HFFc6 (cell line): ENCODE measurements at places on chromosomes 6 and 20. TPM values are rescaled to one million over a fixed set of nuclear protein-coding genes. Genes with fewer than 3 reads are reported as not detected.

GRCh38 chr6:548517-548916 is 108.4 kb downstream of the HUS1B start:
- H3K36me3 ChIP-seq, result peaks cover 6% of the 10 kb centered on the region
- no peaks in the 10 kb centered on the region for H3K4me1 ChIP-seq
- no peaks in the 10 kb centered on the region for H3K27me3 ChIP-seq
- no peak for DNase-seq

DNA sequence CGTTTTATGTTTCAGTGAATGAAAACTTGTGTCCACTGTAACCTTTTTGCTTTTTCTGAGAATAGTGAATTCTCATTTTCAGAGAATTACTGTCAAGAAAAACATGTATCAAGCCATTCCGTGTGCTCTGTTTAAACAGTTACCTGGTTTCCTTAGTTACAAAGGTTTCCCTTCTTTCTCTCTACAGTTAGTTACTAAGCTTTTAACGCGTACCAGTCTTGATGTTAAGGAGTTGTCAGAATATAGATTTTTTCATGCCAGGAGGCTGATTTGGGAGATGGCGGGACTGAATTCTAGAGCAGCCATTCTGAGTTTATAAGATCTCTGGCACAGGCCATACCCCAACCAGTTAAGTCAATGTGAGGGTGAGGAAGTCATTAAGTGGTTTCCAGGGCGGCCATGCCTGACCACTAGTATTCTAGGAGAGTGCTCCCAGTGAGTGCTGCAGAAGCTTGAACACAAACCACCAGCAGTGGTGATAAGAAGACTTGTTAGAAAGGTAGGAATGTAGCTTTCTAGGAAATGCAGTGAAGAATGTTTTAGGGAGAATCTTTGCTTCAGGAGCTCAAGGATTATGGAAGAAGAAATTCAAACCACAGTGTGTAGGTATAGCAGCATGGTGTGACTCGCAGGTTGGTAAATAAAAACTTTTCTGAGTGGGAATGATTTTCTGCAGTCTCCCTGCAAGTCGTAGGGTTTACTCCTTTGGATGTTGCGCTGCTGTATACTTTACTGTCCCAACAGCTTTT is 112.9 kb downstream of the JARID2 start:
- no peak overlapping the region for H3K4me3 ChIP-seq
- no peaks in the 10 kb centered on the region for H3K27me3 ChIP-seq
- H3K36me3 ChIP-seq, result no peaks in the 10 kb centered on the region
- H3K4me1 ChIP-seq, result peaks cover 26% of the 10 kb centered on the region
- H3K27ac ChIP-seq, result no peak overlapping the region; the same call in 1 of the 2 replicates

DNA sequence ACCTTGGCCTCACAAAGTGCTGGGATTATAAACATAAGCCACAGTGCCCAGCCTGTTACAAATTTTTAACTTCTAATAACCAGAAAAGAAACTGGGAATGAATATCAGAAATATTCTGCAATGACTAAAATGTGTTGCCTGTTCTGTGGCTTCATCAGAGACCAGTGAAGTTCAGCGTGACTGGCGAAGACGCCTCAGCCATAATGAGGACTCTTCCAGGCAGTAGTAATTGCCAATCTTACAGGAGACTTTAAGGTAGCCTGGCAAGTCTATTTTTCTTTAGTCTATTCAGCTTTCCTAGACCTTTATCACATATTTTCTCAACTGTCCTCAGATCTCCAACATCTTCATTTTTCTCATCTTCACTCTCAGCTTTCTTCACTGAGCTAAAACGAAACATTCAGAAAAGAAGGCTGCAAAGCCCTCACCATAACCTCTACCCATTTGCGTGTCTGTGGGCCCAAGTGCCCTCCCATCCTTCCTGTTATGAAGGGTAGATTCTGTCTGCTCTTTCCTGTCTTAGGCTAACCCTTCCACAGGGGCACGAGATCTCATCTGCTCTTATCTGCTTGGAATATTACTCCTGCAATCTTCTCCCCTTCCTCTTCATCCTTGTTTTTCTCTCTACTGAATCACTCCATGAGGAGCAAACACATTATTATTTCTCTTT is 42.0 kb upstream of the OLIG3 start:
- H3K4me3 ChIP-seq, result no peak overlapping the region
- H3K4me1 ChIP-seq, result no peaks in the 10 kb centered on the region
- H3K27me3 ChIP-seq, result no peaks in the 10 kb centered on the region
- no peaks in the 10 kb centered on the region for H3K36me3 ChIP-seq
- no peak overlapping the region for H3K27ac ChIP-seq

DNA sequence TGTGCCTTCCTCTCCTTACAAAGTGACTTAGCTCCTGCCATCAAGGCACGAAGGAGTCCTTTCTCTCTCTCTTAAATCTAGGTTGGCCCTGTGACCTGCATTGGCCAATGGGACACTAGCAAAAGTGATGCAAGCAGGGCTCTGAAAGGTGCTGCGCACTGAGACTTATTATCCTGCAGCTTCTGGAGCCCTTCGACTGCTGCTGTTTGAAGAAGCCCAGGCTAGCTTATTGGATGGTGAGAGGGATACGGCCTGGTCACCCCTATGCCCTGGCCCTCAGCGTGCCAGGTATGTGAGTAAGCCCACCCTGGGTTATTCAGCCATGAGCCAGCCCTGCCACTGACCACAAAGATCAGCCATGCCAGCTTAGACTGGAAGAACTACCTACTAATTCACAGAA is 74.5 kb upstream of the GGTLC1 start:
- H3K36me3 ChIP-seq, result no peaks in the 10 kb centered on the region
- DNase-seq, result no peak
- no peaks in the 10 kb centered on the region for H3K4me1 ChIP-seq

- DNase-seq, result no peak
- H3K4me3 ChIP-seq, result no peak overlapping the region
- H3K27ac ChIP-seq, result no peak overlapping the region
- no peaks in the 10 kb centered on the region for H3K27me3 ChIP-seq
These were observed 22.4 kb downstream of the JAG1 start for GRCh38 chr20:10651227-10651990.

- H3K27ac ChIP-seq, result peak overlapping the region; percentile 8
- DNase-seq, result peak; percentile 20
- H3K4me3 ChIP-seq, result no peak overlapping the region
- H3K4me1 ChIP-seq, result peaks cover 37% of the 10 kb centered on the region
These were observed 51.9 kb downstream of the RNF217 start for GRCh38 chr6:125013938-125014660.

DNA sequence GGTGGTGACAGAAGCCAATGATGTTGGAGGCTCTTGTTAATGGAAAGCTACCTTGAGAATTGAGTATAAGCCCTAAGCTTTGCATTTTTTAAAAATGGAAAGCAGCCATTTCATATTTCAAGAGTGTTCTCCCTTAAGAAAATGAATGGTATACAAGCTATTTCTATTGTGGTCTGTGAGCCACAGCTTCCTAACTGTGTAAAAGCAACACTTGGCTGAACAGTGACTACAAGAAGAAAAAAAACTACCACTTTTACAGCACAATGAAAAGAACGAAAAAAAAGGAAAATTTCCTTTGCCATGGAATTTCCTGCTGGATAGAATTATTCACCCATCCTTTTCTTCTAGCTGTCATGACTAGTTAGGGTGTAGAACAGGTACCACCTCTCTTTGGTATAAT is 397.1 kb upstream of the BTBD3 start:
- no peaks in the 10 kb centered on the region for H3K36me3 ChIP-seq
- H3K4me3 ChIP-seq, result no peak overlapping the region

GRCh38 chr6:24183584-24183983 is 57.6 kb downstream of the NRSN1 start:
- no peaks in the 10 kb centered on the region for H3K4me1 ChIP-seq
- no peaks in the 10 kb centered on the region for H3K27me3 ChIP-seq
- no peak overlapping the region for H3K4me3 ChIP-seq
- H3K27ac ChIP-seq, result no peak overlapping the region
- H3K36me3 ChIP-seq, result peaks cover under 1% of the 10 kb centered on the region; the same call in 1 of the 2 replicates

DNA sequence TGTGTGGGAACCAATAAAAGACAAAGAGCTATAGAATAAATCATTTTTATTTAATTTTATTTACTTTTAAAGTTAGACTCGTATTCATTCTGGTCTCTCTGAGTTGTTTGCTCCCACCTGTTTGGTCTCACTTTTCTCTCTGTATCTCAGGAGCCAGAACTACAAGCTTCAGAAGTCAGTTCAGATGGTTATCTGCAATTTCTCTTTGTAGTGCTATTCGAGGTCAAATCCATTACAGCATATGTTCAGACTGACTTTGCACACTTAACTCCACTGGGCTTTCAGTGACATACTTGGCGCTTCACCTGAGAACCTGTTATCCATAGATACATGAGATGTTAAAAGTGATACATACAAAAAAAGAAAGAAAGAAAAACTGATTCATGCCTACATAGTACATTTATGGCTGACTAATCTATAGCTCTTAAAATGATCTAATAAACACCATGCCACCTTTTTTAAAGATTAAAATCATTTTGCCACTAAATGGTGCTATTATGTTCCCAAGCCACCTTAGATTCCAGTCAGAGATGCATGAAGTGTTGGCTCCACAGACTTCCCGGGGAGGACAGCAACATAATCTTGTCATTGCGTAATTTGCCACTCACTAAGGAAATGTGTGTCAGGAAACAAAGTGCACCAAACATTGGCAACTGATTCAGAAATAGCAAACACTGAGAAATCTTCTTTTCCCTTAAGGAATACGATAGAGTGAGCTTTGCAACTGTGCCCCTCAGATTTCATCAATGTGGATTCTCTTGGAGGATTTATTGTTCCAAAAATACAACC is 396.7 kb downstream of the HACE1 start:
- DNase-seq, result no peak
- no peaks in the 10 kb centered on the region for H3K27me3 ChIP-seq
- H3K4me3 ChIP-seq, result no peak overlapping the region
- H3K4me1 ChIP-seq, result no peaks in the 10 kb centered on the region
- H3K27ac ChIP-seq, result no peak overlapping the region
- H3K36me3 ChIP-seq, result no peaks in the 10 kb centered on the region

GRCh38 chr6:38495518-38495917 is 144.2 kb downstream of the BTBD9 start:
- peaks cover 24% of the 10 kb centered on the region for H3K4me1 ChIP-seq
- no peaks in the 10 kb centered on the region for H3K27me3 ChIP-seq
- no peak overlapping the region for H3K27ac ChIP-seq
- H3K36me3 ChIP-seq, result no peaks in the 10 kb centered on the region

GRCh38 chr20:48295445-48295903 is 510.2 kb upstream of the SULF2 start:
- H3K4me1 ChIP-seq, result peaks cover 60% of the 10 kb centered on the region
- H3K27me3 ChIP-seq, result peaks cover 13% of the 10 kb centered on the region
- peaks cover 5% of the 10 kb centered on the region for H3K36me3 ChIP-seq
- peak overlapping the region; percentile 35; the same call in 1 of the 2 replicates for H3K4me3 ChIP-seq
- peak; percentile 89 for DNase-seq
- H3K27ac ChIP-seq, result peak overlapping the region; percentile 81

DNA sequence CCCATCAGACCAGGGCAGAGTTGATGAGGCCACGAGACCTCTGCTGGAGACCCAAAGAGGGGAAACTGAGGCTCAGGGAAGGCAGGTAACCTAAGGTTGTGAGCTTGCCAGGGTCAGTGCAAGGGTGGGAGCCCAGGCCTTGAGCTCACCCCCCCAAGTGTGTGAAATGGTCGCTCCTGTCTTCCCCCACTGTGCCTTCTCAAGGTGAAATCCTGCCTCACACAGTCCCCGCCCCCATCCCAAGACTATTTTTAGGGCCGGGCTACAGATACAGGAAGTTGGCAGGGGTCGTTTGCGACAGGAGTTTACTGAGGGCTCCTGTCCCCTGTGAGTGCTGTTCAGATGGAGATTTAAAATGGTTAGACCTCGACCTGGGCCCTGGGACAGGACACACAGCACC is 18.7 kb upstream of the GATA5 start:
- H3K36me3 ChIP-seq, result no peaks in the 10 kb centered on the region
- peaks cover 5% of the 10 kb centered on the region for H3K4me1 ChIP-seq
- DNase-seq, result no peak
- H3K27ac ChIP-seq, result no peak overlapping the region
- peaks cover 27% of the 10 kb centered on the region for H3K27me3 ChIP-seq
- no peak overlapping the region for H3K4me3 ChIP-seq

GRCh38 chr6:7528565-7528964 is 12.9 kb upstream of the DSP start:
- peak overlapping the region; percentile 33 for H3K4me3 ChIP-seq
- H3K36me3 ChIP-seq, result no peaks in the 10 kb centered on the region

GRCh38 chr6:161462148-161462547 is 188.3 kb upstream of the AGPAT4 start:
- no peaks in the 10 kb centered on the region for H3K27me3 ChIP-seq
- no peaks in the 10 kb centered on the region for H3K4me1 ChIP-seq
- no peak overlapping the region for H3K4me3 ChIP-seq
- no peaks in the 10 kb centered on the region for H3K36me3 ChIP-seq

GRCh38 chr6:7178280-7178679 is 70.5 kb downstream of the RREB1 start:
- H3K4me1 ChIP-seq, result peaks cover 22% of the 10 kb centered on the region
- no peak overlapping the region for H3K27ac ChIP-seq
- peaks cover 2% of the 10 kb centered on the region; the same call in 1 of the 2 replicates for H3K27me3 ChIP-seq
- H3K36me3 ChIP-seq, result peaks cover 36% of the 10 kb centered on the region
- DNase-seq, result no peak

DNA sequence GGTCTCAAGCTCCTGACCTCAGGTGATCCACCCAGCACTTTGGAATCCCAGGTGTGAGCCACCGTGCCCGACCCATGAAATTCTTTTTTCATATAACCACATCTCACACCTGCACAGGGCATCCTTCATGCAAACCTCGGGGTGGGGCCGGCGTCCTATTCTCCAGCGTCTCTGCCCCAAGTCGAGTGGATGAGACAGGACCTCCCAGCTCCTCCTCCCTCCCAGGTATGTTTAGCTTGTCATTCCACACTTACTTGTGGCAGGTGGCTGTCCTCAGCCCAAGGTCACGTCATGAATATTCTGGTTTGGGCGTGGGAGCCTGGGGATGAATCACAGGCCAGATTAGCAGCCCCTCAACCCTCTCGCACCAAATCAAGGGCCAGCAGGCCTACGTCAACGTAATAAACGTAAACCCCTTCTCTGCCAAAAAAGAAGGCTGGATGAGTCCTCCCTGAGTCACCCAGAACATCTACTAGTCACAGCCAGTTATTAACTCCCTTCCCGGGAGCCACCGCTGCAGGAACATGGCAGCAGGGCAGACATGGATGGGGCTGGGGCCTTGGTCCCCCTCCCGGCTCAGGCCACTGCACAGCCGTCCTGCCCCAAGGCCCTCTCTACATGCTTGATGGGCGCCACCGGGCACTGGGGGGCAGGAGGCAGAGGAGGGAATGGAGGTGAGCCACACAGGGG is 91.7 kb downstream of the YTHDF1 start:
- no peaks in the 10 kb centered on the region for H3K36me3 ChIP-seq
- DNase-seq, result peak; percentile 44
- H3K27ac ChIP-seq, result no peak overlapping the region
- H3K27me3 ChIP-seq, result peaks cover 32% of the 10 kb centered on the region

- H3K4me1 ChIP-seq, result peaks cover 37% of the 10 kb centered on the region
- H3K4me3 ChIP-seq, result no peak overlapping the region
- H3K27ac ChIP-seq, result no peak overlapping the region
- H3K27me3 ChIP-seq, result no peaks in the 10 kb centered on the region; the same call in 1 of the 2 replicates
- DNase-seq, result no peak
These were observed 14.9 kb downstream of the TMEM181 start for GRCh38 chr6:158574800-158575199.

GRCh38 chr6:130537447-130537846 is 171.6 kb downstream of the TMEM200A start:
- H3K36me3 ChIP-seq, result peaks cover 43% of the 10 kb centered on the region
- H3K4me3 ChIP-seq, result no peak overlapping the region
- no peak for DNase-seq
- no peaks in the 10 kb centered on the region for H3K4me1 ChIP-seq
- 0 out of 2 replicates have a peak, but pooled peaks cover 2% of the 10 kb centered on the region for H3K27me3 ChIP-seq
- H3K27ac ChIP-seq, result no peak overlapping the region

BPIFB1 gene
- total RNA-seq, result not detected in 3 replicates

CCDC170 gene
- total RNA-seq, result 0.32 to 0.34 TPM (median 0.33 TPM) in 3 replicates

BTN1A1 gene
- not detected in 3 replicates for total RNA-seq

PLCG1 gene
- total RNA-seq, result 48.9 to 55.1 TPM (median 49.5 TPM) in 3 replicates

STAU1 gene
- 81.0 to 86.7 TPM (median 81.6 TPM) in 3 replicates for total RNA-seq

DNMT3B gene
- 0.74 to 1.4 TPM (median 1.4 TPM) in 3 replicates for total RNA-seq

STXBP5 gene
- total RNA-seq, result 29.7 to 35.6 TPM (median 31.8 TPM) in 3 replicates

RHAG gene
- not detected in 3 replicates for total RNA-seq

PEX6 gene
- 22.5 to 32.9 TPM (median 27.3 TPM) in 3 replicates for total RNA-seq

SGK1 gene
- 75.4 to 107 TPM (median 93.9 TPM) in 3 replicates for total RNA-seq

KLHDC3 gene
- total RNA-seq, result 47.4 to 56.7 TPM (median 51.8 TPM) in 3 replicates

TNFRSF6B gene
- 0.33 to 1.9 TPM (median 0.51 TPM) in 3 replicates for total RNA-seq
